ENCODE measurements at places on chromosomes 6 and 20.

DNA sequence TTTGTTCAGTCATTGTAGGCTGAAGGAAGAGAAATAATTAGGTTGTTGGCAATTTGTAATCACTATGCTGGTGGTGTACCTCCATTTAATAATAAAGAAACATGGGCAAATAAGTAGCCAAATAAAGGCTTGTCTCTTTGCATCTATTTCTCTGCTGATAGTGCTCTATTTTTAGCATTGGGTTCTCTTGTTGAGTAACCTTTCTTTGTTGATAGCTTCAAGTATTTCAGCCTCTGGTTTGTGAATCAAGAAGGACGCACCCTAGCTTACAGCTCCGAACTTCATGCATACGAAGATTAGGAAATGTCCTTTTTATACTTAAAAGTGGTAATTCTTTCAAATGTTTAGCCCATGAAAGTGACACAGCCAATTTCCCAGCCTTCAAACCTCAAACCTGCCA lies 2.6 kb downstream of the PPP1R14C start:
- DNase-seq, result no peak
- H3K27me3 ChIP-seq, result peaks cover 15% of the 10 kb centered on the region
- H3K4me1 ChIP-seq, result peaks cover 16% of the 10 kb centered on the region
- no peak overlapping the region for H3K4me3 ChIP-seq

DNA sequence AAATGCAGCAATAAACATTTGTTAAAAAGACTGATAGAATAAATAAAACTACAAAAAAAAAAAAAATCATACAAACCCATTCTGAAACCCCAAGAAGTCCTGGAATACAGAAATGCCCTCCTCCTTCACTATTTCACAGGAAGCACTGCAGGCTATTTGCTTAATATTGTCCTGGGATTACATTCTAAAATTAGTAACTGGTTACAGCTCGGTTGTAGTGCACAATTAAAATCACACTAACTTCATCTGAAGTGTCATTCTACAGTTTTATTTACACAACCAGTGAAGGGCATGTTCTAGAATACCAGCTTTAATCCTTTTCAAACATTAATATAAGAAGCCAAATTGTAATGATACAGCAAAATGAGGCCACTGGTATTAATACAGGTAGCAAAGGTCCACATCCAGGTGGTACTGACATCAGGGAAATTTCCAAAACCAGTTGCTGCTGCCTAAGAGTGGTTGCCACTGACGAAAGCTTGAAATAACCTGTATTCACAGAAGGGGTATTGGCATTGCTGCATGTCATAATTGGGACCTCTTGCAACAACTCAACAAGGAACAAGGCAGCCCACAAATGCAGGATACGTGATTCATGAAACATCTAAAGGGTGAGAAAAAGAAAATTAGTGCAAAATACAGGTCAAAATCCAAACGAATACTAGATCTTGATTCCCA lies 26.9 kb downstream of the AKIRIN2 start:
- H3K36me3 ChIP-seq, result no peaks in the 10 kb centered on the region
- H3K27ac ChIP-seq, result no peak overlapping the region
- H3K27me3 ChIP-seq, result no peaks in the 10 kb centered on the region
- DNase-seq, result no peak
- H3K4me1 ChIP-seq, result no peaks in the 10 kb centered on the region
- H3K4me3 ChIP-seq, result no peak overlapping the region

- no peak overlapping the region for H3K4me3 ChIP-seq
- H3K27ac ChIP-seq, result no peak overlapping the region
- no peaks in the 10 kb centered on the region for H3K4me1 ChIP-seq
- DNase-seq, result no peak
- H3K36me3 ChIP-seq, result no peaks in the 10 kb centered on the region
- no peaks in the 10 kb centered on the region for H3K27me3 ChIP-seq
Observed at GRCh38 chr6:75221116-75221515, 15.3 kb upstream of the COL12A1 start.

- H3K27ac ChIP-seq, result no peak overlapping the region
- no peaks in the 10 kb centered on the region for H3K4me1 ChIP-seq
- no peak for DNase-seq
- H3K36me3 ChIP-seq, result no peaks in the 10 kb centered on the region
- H3K27me3 ChIP-seq, result no peaks in the 10 kb centered on the region
Observed at GRCh38 chr20:9099372-9099771, 30.5 kb downstream of the PLCB4 start.

DNA sequence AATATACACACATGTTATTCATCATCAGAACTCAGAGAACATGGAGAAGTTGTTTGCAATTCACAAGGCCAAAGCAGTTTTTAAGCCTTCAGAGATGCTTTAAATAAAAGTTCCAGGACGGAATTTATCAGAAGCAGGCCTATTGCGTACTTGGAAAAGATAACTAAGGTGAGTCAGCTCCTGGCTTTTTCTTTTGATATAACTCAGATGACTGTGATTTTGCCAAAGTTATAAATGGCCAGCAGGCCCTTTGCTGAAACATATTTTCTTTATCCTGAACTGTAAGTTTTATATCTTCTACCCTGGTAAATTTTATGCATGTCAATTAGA lies 55.0 kb upstream of the PLCB1 start:
- H3K4me3 ChIP-seq, result no peak overlapping the region
- no peak for DNase-seq
- no peaks in the 10 kb centered on the region for H3K36me3 ChIP-seq
- H3K27ac ChIP-seq, result peak overlapping the region; percentile 61

GRCh38 chr6:131687022-131687421 lies 14.2 kb downstream of the OR2A4 start:
- H3K27me3 ChIP-seq, result no peaks in the 10 kb centered on the region
- H3K4me3 ChIP-seq, result no peak overlapping the region
- no peaks in the 10 kb centered on the region for H3K36me3 ChIP-seq
- no peak for DNase-seq
- no peaks in the 10 kb centered on the region for H3K4me1 ChIP-seq

DNA sequence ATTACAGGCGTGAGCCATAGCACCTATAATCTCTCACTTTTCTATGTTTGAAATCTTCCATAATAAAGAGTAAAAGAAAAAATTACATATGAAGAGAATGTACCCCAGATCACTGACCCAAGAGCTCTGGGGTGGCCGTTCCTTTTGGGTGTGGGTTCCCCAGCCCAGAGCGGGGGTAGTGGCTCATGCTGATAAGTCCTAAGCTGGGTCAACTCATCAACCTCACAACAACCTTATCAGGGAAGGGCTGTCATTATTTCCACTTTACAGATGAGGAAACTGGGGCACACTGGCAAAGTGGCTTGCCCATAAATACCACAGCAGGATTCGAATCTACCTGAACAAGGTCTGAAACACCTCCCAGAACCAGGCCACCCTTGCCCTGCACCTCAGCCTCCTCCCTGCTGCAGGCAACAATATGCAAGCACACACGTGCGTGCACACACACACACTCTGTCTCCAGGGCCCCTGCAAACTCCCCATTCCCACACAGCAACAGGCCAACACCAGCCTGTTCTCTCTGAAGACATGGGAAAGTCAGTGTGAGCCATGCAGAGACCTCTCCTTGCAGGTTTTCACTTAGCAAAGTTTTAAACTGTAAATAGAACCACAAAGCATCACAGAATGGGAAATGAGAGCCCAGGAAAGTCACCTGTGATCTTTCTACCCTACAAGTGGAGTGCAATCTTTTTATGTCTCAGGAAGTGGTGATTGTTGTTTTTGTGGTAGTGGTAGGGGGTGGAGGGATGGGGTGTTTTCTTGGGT lies 27.7 kb downstream of the BFSP1 start:
- DNase-seq, result no peak
- H3K36me3 ChIP-seq, result no peaks in the 10 kb centered on the region
- H3K4me3 ChIP-seq, result no peak overlapping the region
- no peak overlapping the region for H3K27ac ChIP-seq

GRCh38 chr6:11598687-11599086 lies 61.1 kb downstream of the TMEM170B start:
- no peak for DNase-seq
- H3K4me1 ChIP-seq, result no peaks in the 10 kb centered on the region
- H3K36me3 ChIP-seq, result no peaks in the 10 kb centered on the region
- H3K27ac ChIP-seq, result no peak overlapping the region

GRCh38 chr20:58545565-58546415 lies 30.6 kb upstream of the APCDD1L start:
- no peak for DNase-seq
- H3K27me3 ChIP-seq, result no peaks in the 10 kb centered on the region

DNA sequence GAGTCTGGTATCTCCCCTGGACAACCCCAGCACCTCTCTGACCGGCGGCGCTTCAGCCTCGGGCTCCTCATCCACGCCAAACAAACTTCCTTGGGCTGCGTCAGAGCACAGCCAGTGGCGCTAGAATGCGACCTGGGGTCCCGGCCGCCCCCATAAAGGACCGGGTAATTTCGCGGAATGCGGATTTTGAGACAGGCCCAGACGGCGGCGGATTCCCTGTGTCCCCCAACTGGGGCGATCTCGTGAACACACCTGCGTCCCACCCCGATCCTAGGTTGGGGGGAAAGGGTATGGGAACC lies 1.6 kb downstream of the FOXP4 start:
- H3K36me3 ChIP-seq, result no peaks in the 10 kb centered on the region
- DNase-seq, result no peak
- H3K27me3 ChIP-seq, result no peaks in the 10 kb centered on the region

DNA sequence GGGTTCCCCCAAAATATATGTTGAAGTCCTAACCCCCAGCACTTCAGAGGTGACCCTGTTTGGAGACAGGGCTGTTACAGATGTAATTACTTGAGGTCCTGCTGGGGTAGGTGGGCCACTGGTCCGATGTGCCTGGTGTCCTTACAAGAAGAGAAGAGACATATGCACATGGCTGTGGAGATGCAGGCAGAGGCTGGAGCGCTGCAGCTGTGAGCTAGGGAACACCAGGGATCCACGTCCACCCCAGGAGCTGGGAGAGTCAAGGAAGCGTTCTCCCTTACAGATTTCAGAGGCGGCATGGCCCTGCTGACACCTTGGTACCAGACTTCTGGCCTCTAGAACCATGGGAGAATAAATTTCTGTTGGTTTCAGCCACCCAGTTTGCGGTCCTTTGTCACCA lies 11.7 kb upstream of the SLC22A2 start:
- H3K36me3 ChIP-seq, result no peaks in the 10 kb centered on the region
- H3K4me3 ChIP-seq, result no peak overlapping the region
- H3K4me1 ChIP-seq, result no peaks in the 10 kb centered on the region
- DNase-seq, result no peak
- H3K27ac ChIP-seq, result no peak overlapping the region

DNA sequence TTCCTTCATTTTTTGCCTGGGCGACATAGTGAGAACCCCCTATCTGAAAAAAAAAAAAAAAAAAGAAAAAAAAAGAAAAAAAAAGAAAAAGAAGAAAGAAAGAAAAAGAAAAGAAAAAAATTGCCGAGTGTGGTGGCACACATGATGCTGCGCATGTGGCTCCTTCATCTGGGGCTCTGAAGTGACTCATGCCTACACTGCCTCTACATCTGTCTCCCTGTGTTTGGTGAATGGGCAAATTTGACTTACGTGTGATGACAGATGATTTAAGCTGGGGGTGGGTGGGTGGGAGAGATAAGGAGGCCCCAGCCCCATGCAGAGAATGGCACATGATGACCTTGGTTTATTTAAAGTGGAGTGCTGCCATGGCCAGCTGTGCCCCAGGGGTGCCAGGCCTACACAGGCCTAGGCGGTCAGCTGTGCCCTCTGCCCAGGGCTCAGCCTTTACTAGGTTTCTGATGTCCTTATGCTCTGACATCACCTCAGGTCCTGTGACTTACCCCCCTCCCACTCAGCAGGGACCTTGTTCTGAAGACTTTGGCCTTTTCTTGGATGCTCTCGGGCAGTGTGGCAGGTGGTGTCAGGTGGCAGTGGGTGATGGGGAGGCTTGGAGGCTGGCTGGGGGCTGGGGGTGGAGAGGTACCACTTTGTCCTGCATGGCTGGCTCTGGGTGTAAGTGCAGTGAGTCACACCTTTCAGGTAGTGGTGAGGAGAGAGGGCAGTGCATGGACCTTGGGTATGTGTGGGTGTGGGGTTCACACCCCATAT lies 41.1 kb downstream of the VEGFA start:
- no peaks in the 10 kb centered on the region for H3K27me3 ChIP-seq
- H3K36me3 ChIP-seq, result no peaks in the 10 kb centered on the region
- H3K4me1 ChIP-seq, result no peaks in the 10 kb centered on the region
- no peak overlapping the region for H3K27ac ChIP-seq
- no peak for DNase-seq

DNA sequence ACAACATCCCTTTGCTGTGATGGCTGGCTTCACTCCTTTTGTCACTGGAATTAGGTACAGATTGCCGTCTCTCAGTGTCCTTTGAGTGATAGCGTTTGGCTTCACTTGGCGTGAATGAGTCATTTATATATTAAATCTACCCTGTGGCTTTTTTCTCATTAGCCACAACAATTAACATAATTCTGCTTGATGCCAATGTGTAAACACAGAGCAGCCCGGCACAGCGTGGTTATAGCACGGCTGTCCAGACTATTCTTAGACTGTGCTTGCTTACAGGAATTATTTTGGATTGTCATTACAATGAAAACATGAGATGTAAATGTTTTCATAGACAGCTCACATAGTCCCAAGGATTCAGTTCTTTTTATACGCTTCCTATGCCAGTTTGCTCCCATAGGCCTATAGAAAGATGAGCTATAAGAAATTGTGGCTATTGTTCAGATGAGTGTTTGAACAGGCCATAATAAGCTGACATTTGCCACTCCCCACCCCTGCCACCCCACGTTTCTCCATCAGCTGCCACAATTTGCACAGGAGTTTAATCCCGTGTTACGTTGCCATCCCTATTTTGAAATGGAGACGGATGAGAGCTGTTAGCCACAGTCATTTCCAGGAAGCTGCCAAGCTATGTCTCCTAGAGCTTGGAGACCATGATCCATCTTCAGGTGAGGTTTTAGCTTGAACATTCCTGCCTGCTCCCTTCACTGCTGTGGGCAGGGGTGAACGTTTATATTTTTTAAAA lies 65.9 kb downstream of the PPP1R14C start:
- H3K27ac ChIP-seq, result no peak overlapping the region
- no peaks in the 10 kb centered on the region for H3K27me3 ChIP-seq
- DNase-seq, result no peak
- H3K36me3 ChIP-seq, result no peaks in the 10 kb centered on the region
- H3K4me3 ChIP-seq, result no peak overlapping the region

- no peak overlapping the region for H3K4me3 ChIP-seq
- no peak overlapping the region for H3K27ac ChIP-seq
- no peaks in the 10 kb centered on the region for H3K4me1 ChIP-seq
- H3K27me3 ChIP-seq, result no peaks in the 10 kb centered on the region
- no peaks in the 10 kb centered on the region for H3K36me3 ChIP-seq
Observed at GRCh38 chr6:140844167-140844566, 1288.6 kb upstream of the GJE1 start.

- no peak overlapping the region for H3K4me3 ChIP-seq
- no peak for DNase-seq
- H3K27me3 ChIP-seq, result no peaks in the 10 kb centered on the region
- no peak overlapping the region for H3K27ac ChIP-seq
- no peaks in the 10 kb centered on the region for H3K36me3 ChIP-seq
Observed at GRCh38 chr20:1362484-1362883, 30.4 kb downstream of the FKBP1A start.

DNA sequence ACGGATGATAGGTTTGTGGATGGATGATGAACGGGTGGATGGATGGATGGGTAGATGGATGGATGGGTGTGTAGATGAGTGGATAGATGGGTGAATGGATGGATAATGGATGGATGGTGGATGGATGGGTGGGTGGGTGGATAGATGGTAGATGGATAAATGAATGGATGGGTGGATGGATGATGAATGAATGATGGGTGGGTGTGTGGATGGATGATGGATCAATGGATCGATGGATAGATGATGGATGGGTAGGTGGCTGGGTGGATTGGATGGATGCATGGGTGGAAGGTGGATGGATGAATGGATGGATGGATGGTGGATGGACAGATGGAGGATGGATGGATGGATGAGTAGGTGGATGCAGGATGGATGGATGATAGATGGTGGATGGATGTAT lies 394.1 kb downstream of the TAF4 start:
- H3K27me3 ChIP-seq, result no peaks in the 10 kb centered on the region
- H3K4me3 ChIP-seq, result no peak overlapping the region
- no peak overlapping the region for H3K27ac ChIP-seq
- no peak for DNase-seq
- no peaks in the 10 kb centered on the region for H3K4me1 ChIP-seq
